T-helper 1 cell (primary cell): ENCODE measurements at places on chromosomes 2 and 18.

DNA sequence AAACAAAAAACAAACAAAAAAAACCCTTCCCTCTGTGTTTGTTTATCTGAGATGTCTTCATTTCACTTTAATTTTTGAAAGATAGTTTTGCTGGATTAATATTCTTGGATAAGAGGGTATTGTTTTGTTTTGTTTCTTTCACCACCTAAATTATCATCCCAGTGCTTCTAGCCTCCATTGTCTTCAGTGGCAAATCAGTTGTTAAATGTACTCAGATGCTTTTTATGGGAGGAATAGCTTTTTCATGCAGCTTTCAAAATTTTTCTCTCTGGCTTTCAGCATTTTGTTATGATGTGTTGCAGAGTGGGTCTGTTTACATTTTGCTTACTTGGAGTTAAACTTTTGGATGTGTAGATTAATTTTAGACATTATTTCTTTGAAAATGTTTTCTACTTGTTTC lies 203.5 kb upstream of the DCC start:
- DNase-seq: no peak

GRCh38 chr2:203804070-203804469 lies 63.5 kb upstream of the CTLA4 start:
- DNase-seq: no peak

GRCh38 chr2:138228101-138228500 lies 263.8 kb downstream of the HNMT start:
- DNase-seq: no peak

DNA sequence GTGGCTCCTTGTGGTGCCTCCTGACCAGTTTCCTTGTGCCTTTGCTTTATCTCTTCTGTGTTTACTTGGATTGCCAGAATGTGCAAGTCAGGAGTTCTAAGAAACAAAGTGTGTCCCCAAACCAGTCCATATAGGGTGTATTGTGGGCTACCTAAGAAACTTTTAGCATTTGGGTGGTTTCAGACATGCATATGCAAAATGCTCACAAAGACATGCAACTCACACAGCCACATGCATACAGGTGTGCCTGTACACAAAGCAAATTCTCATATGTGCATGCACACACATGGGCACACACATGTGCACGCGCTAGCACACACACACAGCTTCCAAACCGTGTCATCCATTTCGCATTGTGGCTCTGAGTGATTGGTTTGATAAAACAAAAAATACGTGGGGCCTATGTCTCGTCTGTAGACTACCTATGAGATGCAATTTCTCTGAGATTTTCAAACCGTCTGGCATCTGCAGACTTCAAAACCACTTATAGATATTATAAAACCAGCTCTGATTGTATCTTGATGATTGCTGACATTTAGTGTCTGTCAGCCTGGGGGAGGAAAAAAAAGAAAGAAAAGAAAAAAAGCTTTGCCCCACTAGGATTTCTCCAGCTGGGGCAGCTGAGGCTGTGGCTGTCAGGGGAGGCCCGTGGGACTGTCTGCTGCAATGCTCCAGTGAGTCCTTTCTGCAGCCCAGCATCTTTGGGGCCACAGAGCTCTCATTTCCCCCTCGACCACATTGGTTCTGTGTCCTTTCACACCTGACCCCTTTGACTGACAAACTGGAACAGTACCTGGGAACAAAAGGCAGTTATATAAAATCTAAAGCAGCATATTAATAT lies 556.1 kb downstream of the CMPK2 start:
- DNase-seq: no peak

GRCh38 chr18:79497638-79498081 lies 101.9 kb downstream of the NFATC1 start:
- no peak for DNase-seq

GRCh38 chr18:22268641-22269128 lies 99.3 kb downstream of the GATA6 start:
- no peak for DNase-seq

DNA sequence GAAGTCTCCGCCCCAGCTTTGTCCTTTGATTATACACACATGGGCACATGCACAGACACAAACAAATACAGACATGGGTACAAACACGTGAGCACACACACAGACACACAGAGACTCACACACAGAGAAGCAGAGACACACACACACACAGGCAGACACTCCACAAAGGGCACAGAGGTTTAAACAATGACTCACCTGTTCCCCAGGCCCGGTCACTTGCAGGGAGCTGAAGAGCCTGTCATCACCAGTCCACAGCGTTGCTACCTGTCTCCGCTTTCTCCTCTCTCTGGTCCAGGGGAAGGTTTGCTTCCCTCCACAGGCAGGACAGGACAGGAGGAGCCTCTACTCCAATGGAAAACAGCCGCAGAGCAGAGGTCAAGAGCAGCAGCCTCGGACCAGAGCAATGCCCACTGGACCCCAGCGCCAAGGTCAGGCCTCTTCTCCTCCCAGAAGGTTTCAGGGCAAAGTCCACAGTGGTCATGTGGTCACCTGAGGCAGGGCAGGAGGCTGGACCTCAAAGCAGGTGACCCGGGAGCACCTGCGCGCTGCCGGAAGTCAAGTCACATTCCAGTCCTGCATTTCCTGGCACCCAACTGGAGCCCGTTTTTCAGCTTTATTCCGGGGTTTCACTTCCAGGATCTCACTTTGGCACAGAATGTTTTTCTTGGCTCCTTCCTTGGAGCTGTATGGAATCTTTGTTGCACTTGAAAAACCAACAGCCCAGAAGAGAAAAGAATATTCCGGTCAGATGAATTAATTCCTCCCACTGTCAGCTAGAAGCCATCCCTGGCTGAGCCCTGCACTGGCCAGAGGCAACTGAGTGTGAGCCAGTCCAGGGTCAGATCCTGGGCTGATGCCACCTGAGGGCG lies at the start of gene RAB17:
Gene RAB17, minus strand, starts transcription at position 463 of the 869 bp plus-strand sequence. CDS start 4,580 bp downstream, outside the sequence.
- no peak for DNase-seq

DNA sequence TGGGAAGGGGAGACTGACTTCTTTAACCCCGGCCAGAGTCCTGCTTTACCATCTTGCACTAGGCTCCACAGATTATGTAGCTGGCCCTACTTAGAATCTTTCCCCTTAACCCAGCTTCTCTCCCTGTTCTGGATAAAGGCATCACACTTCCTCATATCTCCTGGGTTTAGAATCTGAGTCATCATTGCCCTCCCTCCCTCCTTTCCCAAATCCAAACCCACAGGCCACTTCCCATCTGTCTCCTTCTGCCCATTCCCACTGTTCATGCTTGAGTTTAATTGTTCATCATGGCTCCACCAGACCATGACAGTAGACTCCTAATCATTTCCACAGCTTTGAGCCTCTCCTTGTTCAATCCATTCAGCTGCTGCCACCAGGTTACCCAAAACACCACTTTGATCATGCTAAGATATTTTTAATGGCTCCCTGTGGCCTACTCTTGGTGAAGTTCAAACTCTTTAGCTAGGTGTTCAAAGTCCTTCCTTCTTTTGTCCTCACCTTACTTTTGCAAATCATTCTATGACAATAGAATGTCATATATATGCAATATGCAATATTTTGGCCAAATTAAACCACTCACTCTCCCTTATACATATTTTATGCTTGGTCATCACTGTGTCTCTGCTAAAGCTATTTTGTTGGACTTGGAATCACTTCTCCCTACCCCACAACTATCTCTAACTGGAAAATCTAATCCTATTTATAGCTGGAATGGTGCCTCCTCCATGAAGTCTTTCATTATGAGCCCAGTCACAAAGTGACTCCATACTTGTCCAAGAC lies 5.5 kb downstream of the PDE11A start:
- DNase-seq: no peak

DNA sequence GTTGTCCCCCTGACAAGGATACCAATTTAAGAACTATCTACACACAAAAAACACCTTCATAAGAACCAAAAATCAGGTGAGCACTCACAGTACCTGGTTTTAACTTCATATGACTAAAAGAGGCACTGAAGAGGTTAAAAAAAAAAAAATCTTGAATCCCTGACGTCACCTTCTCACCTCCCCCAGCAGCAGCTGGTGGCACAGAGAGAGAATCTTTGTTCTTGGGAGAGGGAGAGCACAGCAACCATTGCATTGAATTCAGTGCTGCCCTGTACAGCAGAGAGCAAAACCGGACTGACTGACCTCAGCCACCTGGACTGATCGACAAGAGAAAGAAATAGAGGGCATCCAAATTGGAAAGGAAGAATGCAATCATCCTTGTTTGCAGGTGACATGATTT lies 566.0 kb downstream of the TMX3 start:
- DNase-seq: no peak
